ENCODE measurements at places on chromosomes 1 and 21. TPM values are rescaled to one million over a fixed set of nuclear protein-coding genes. Genes with fewer than 3 reads are reported as not detected.

GRCh38 chr1:202081992-202082391 lies 40.7 kb upstream of the GPR37L1 start:
- H3K27ac ChIP-seq, result no peak overlapping the region
- peaks cover 22% of the 10 kb centered on the region for H3K4me1 ChIP-seq
- H3K4me3 ChIP-seq, result no peak overlapping the region
- no peaks in the 10 kb centered on the region for H3K27me3 ChIP-seq
- DNase-seq, result no peak
- H3K36me3 ChIP-seq, result no peaks in the 10 kb centered on the region

GRCh38 chr1:214957330-214958137 lies 125.0 kb upstream of the KCNK2 start:
- no peaks in the 10 kb centered on the region for H3K4me1 ChIP-seq
- no peaks in the 10 kb centered on the region for H3K36me3 ChIP-seq
- no peak overlapping the region for H3K4me3 ChIP-seq
- peak; percentile 64 for DNase-seq

The SYT11 gene
- 29.2 TPM for total RNA-seq

DNA sequence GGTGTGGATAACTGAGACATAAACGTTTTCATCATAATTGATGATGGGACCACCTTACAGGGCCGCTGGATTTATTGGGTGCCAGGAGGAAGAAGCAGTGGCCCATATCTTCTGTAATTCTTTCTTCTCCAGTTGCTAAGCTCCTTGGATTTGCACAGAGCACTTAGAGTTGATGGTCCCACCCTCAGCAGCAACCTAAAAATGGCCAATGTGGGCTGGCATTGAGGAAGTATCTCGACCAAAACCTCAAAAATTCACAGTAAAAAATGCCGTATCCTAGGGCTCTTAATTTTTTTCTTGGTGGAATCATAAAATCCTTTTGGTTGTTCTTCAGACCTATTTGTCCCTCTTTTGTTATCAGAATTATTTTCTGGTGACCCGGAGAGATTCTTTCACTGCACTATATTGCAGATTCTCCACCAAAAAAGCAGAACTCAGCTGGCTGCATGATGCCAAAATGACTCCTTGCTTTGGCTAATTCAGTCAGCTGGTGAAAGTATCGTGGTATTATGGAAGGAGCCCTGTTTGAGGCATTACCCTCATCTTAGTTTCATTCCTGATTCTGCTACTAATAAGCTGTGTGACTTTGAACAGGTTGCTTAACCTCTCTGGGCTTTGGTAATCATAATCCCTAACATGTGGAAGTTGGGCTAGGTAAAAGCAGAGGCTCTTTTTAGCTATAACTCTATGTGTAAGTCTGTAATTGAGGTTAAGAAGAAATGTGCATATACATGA lies 27.6 kb downstream of the KIRREL1 start:
- no peaks in the 10 kb centered on the region for H3K36me3 ChIP-seq
- no peak for DNase-seq
- peak overlapping the region; percentile 91 for H3K27ac ChIP-seq
- H3K4me3 ChIP-seq, result no peak overlapping the region
- no peaks in the 10 kb centered on the region for H3K27me3 ChIP-seq
- H3K4me1 ChIP-seq, result peaks cover 93% of the 10 kb centered on the region

DNA sequence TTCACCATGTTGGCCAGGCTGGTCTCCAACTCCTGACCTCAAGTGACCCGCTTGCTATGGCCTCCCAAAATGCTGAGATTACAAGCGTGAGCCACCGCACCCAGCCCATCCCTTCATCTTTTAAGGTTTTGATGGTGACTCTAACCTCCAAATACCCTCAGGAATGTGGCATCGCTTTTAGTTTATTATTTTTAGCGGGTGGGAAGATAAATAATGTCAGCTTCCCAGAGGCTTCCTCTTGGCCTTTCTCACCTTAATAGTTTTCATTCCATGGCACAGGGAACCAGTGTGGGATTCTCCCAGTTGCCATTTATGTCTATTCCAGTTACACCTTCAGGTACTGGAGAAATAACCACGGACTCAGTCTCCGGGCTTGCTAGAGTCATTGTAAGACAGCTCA lies 92.1 kb upstream of the LRRN2 start:
- no peak overlapping the region for H3K4me3 ChIP-seq
- no peak for DNase-seq
- no peaks in the 10 kb centered on the region for H3K4me1 ChIP-seq
- no peaks in the 10 kb centered on the region for H3K36me3 ChIP-seq
- H3K27ac ChIP-seq, result no peak overlapping the region

- H3K4me3 ChIP-seq, result no peak overlapping the region
- DNase-seq, result no peak
- H3K36me3 ChIP-seq, result no peaks in the 10 kb centered on the region
- no peaks in the 10 kb centered on the region for H3K27me3 ChIP-seq
Measured at GRCh38 chr1:64933296-64934070, 32.9 kb downstream of the JAK1 start.

- no peak overlapping the region for H3K27ac ChIP-seq
- no peak overlapping the region for H3K4me3 ChIP-seq
- no peaks in the 10 kb centered on the region for H3K27me3 ChIP-seq
Measured at GRCh38 chr1:228347181-228347580, 59.5 kb downstream of the TRIM11 start.

- no peak overlapping the region for H3K27ac ChIP-seq
- no peaks in the 10 kb centered on the region for H3K4me1 ChIP-seq
- no peaks in the 10 kb centered on the region for H3K27me3 ChIP-seq
- H3K36me3 ChIP-seq, result no peaks in the 10 kb centered on the region
- no peak for DNase-seq
Measured at GRCh38 chr1:115082949-115083348, 6.4 kb downstream of the TSPAN2 start.

GRCh38 chr21:44455524-44456213 lies 359 bp downstream of the LRRC3 start:
- no peaks in the 10 kb centered on the region for H3K27me3 ChIP-seq
- peak overlapping the region; percentile 41 for H3K27ac ChIP-seq
- H3K4me1 ChIP-seq, result no peaks in the 10 kb centered on the region
- peaks cover 20% of the 10 kb centered on the region for H3K36me3 ChIP-seq
- DNase-seq, result no peak

Data from tibial nerve (tissue), 4 donors.